ENCODE measurements at places on chromosomes 5 and 9. TPM values are rescaled to one million over a fixed set of nuclear protein-coding genes. Genes with fewer than 3 reads are reported as not detected.
A peak's percentile ranks its signal among the peaks of the same experiment; 100 is the strongest.

DNA sequence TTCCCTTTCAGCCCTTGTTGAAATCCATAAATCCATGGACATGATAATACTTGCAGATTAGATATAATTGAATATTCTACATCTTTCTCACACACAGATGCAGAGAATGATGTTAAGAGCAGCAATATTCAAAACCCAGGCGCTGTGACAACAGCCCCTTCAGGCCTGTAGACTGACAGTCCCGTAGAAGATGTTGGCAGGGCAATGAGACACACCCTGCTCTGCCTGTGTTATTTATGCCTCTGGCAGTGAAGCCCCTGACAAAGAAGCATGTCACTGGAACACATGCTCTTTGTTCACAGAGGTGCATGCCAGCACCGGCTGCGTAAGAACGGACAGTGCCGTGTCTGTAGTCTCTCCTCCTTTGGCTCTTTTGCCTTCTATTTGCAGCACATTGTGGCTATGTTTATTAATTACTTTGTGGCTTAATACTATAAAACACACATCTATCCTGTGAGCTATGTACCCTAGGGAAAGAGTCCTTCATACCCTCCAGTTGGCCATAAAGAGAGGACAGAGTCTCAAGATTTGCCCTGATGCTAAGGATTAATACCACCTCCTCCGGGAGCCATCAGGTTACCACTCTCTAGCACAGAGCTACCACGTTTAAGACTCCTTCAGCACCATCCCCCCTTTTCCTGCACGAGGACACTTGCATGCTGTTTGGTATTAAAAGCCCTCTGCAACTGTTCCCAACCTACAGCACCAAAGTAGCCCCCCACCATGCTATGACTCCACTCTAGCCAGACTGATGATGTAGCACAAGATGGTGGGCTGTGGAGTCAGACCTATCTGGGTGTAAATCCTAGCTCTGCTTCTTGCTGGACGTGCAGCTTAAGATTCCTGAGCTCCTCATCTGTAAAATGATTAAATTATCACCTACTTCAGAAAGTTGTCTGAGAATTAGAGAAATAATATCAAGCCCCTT is 2.0 kb upstream of the ANP32B start:
- DNase-seq = no peak

DNA sequence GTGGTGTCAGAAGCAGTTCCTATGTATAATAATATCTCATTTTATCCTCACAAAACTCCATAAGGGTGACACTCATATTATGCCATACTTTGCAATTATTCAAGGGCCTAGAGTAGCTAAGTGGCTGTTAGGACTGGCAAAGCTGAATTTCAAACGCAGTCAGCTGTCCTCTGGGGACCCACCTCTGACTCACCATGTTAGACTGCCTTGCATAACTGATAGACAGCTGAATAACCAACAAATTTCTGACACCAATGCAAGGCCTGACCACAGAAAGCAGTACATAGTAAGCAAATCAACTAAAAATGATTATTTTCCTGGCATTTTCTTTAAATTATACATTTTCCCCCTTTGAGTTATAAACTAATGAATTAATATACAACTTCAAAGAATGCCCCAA is 251.6 kb upstream of the PTGER4 start:
- no peak for DNase-seq

- DNase-seq = no peak
Observed at GRCh38 chr5:43485406-43485805, 1.7 kb upstream of the TMEM267 start.

DNA sequence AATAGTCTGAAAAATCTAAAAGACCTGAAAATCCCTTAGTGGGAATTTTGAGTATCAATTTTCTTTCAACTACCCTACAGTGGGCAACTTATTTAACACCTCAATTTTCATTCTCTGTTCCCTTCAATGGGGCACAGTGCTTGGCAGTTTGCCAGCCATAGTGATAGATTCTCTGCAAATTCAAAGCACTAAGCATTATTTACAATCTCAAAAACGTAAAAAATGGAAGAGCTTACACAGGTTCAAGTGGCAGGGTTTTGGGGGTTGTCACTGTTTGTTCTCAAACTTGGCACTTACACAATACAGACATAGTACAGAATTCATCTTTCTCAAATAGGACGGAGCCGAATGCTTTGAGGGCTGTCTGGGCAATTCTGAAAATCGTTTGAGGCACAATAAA is 515.0 kb downstream of the EFNA5 start:
- DNase-seq = no peak

- no peak for DNase-seq
Observed at GRCh38 chr5:102927007-102927406, 171.9 kb downstream of the PAM start.

- DNase-seq = no peak
Observed at GRCh38 chr5:100423330-100423729, 111.8 kb upstream of the FAM174A start.

DNA sequence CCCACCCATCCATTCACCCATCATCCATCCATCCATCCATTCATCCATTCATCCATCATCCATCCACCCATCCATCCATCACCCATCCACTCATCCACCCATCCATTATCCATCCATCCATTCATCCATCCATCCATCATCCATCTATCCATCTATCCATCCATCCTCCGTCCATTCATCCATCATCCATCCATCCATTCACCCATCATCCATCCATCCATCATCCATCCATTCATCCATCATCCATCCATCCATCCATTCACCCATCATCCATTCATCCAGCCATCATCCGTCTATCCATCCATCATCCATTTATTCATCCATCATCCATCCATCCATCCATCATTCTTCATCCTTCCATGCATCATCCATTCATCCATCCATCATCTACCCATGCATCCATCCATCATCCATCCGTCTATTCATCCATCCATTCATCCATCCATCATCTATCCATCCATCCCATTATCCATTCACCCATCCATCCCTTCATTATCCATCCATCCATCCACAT is 10.1 kb downstream of the ASS1 start:
- no peak for DNase-seq

Gene NRARP
- 5.1 TPM for total RNA-seq

Gene CARTPT
- not detected for total RNA-seq

Gene PCYOX1L
- total RNA-seq = 11.4 TPM

Gene PRRC1
- 48.4 TPM for total RNA-seq

- DNase-seq = no peak
Observed at GRCh38 chr5:99272576-99272975, 343.8 kb upstream of the CHD1 start.

Gene DCAF10
- total RNA-seq = 21.8 TPM

GRCh38 chr5:73222173-73222572 is 49.2 kb downstream of the TMEM174 start:
- no peak for DNase-seq

DNA sequence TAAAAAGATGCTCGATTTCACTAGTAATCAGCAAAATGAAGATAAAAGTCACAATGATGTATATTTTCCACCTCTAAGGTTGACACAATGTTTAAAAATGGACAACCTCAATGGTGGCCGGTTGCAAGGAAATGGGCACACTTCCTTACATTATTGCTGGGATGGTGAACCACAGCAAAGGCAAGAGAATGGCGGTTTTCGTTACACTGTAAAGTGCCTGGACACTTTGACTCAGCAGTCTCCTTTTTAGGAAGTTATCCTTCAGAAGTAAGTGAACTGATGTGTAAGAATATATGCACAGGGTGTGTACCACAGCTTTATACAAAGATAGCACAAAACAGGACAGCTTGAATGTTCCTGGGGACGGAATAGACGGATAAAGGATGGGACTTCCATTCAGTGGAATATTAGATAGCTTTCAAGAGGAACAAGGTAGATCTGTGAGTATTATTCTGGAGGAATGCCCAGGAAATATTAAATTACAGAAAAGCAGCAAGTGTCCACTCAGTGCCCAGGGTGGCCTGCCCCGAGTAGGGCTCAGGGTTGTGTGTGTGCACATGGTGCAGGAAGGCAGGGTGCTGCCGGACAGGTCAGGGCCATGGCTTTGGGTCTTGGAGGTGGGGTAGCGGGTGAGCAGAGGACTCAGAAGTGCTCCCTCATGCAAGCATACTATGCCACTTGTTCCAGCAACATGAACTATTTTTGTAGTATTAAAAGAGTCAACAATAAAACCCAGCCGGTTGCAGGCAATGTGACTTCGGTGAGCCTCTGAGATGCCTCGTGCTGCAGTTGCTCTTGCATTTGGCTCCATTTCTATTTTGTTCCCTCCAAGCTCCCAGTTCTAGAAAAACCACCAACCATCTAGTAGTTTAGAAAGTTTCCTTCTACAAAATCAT is 24.5 kb downstream of the GADD45G start:
- DNase-seq = no peak

- no peak for DNase-seq
Observed at GRCh38 chr9:129558551-129559505, 62.1 kb downstream of the C9orf50 start.

Gene SLC6A18
- total RNA-seq = not detected

Gene DMRT2
- not detected for total RNA-seq

Gene SLC6A3
- total RNA-seq = not detected

DNA sequence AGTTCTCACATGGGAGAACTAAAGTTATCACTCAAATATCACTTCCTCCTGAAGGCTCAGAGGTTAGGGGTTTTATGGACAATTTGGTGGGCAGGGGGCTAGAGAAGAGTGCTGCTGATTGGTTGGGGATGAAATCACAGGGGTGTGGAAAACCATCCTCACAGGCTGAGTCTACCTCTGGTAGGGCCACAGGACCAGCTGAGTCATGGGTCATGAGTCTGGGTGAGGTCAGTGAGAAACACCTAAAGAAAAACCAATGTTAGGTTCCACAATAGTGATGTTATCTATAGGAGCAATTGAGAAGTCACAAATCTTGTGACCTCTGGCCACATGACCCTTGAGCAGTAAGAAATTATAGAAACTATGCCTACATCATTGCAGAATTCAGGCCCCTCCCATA is 203.3 kb upstream of the TARS1 start:
- DNase-seq = no peak

DNA sequence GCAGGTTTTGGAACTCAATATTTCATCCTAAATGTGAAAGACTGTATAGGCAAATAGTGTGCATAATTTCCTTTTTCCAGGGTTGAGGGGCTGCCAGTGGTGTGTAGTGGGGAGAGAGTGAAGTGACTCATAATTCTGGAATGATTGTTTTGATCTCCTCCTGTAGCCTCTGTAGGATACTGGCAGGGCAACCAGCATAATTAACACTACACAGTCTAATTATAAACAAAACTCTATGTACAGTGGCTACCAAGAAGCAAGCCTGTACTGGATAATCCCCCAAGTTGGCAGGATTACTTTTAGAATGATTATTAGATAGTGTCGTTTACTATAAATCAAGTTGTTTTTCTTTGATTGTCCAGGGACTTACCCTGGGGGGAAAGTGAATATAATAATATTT is 32.2 kb downstream of the LNPEP start:
- DNase-seq = no peak

GRCh38 chr5:56564541-56565282 is 250.6 kb upstream of the MAP3K1 start:
- DNase-seq = no peak

Gene TLE4
- total RNA-seq = 12.7 TPM

Gene GRXCR2
- not detected for total RNA-seq

DNA sequence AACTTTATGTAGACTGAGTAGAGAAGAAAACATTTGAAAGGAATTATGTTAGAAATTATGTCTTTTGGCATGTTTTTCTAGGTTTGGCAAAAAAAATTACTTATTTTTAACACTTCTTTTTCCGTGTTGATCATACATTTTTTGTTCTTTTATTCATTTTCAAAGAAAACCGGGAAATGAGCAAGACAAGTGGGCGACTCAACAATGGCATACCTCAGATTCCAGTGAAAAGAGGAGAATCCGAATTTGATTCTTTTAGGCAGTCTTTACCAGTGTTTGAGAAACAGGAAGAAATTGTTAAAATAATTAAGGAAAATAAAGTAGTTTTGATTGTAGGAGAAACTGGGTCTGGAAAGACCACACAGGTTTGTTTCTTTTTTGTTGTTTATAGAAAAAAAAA is 12.9 kb downstream of the YTHDC2 start:
- no peak for DNase-seq

- DNase-seq = peak; percentile 13
Observed at GRCh38 chr9:78365748-78366697, 69.1 kb downstream of the PSAT1 start.

- DNase-seq = no peak
Observed at GRCh38 chr9:117958726-117959125, 254.5 kb downstream of the TLR4 start.

DNA sequence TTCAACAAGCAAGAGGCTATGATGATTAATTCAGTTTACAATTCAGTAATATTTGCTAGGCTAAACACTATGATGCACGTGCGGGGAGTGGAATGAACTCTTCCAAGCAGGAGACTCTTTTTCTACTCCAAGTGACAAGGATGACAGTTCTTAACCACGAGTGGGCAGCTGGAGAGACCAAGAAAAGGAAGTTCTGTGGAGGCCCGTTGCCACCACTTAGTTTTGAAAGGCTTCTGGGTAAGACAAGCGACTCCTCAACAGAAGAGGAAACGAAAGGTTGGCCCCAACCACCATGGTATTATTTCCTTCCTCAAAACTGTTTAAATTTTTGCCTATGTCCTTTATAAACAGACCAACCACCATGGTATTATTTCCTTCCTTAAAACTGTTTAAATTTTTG is 2.8 kb downstream of the DCAF12 start:
- DNase-seq = no peak

Gene SLC2A6
- total RNA-seq = 4.4 TPM

Gene PTGES
- total RNA-seq = 27.4 TPM

- no peak for DNase-seq
Observed at GRCh38 chr5:175579742-175580432, 78.0 kb upstream of the HRH2 start.

DNA sequence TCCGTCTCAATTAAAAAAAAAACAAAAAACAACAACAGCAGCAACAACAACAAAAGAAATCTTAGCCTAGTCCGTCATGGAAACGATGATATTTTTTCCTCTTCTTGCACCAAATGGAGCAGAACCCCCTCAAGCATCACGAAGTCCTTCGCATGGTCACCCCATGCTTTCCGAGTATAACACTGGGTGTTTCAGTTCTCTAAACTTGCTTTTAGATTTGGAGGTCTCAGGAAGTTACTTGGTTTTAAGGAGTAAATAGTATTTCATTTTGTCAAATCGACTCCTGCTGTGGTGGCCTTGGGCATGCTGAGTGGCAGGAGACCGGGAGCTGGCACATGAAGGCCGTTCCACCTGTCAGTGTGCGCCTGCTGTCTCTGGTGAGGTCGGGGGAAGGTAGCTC is 118.5 kb upstream of the CACNA1B start:
- no peak for DNase-seq

- no peak for DNase-seq
Observed at GRCh38 chr5:120093178-120093577, 370.9 kb upstream of the PRR16 start.

- no peak for DNase-seq
Observed at GRCh38 chr5:4984461-4984860, 155.7 kb upstream of the ADAMTS16 start.

GRCh38 chr5:150428106-150428876 is 15.6 kb upstream of the CD74 start:
- no peak for DNase-seq

DNA sequence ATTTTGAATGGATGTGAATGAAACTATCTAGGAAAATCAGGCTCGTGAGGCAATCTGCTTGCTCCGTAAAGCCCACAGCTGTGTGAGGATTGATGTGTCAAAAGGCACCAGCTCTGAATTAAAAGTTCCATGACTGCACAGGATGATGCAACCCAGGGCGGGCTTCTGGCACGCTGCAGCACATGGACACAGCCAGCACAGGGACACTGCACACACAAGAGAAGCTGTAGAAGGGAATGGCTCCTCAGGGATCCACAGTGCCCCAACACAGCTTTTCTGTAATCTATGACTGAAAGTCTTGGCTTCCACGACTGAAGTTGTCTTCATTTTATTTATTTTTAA is 151.0 kb downstream of the GCNT1 start:
- peak; percentile 19 for DNase-seq

Data from NCI-H460 (cell line).